Right hindlimb (tissue), 1 donor: ENCODE measurements at places on chromosomes 3 and 15.

DNA sequence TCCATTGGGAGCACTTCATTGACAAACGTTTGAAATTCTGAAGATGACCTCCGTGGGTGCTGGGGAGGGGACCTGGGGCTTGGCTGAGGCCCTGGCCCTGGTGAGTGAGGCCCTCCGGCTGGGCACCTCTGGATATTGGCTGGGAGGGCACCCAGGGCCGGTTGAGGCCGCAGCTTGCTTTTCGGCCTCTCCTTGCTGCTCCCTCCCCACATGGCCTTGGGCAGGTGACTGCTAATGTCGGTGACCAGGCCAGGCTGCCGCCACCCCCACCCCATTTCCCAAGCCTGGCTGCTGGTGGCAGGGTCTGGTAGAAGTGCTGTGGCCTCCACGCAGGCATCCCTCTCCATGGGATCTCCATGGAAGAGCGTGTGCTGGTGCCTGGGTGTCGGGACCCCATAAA is 39.5 kb downstream of the TM2D3 start:
- DNase-seq: no peak

GRCh38 chr15:53312707-53313106 is 446.8 kb downstream of the WDR72 start:
- DNase-seq: no peak

DNA sequence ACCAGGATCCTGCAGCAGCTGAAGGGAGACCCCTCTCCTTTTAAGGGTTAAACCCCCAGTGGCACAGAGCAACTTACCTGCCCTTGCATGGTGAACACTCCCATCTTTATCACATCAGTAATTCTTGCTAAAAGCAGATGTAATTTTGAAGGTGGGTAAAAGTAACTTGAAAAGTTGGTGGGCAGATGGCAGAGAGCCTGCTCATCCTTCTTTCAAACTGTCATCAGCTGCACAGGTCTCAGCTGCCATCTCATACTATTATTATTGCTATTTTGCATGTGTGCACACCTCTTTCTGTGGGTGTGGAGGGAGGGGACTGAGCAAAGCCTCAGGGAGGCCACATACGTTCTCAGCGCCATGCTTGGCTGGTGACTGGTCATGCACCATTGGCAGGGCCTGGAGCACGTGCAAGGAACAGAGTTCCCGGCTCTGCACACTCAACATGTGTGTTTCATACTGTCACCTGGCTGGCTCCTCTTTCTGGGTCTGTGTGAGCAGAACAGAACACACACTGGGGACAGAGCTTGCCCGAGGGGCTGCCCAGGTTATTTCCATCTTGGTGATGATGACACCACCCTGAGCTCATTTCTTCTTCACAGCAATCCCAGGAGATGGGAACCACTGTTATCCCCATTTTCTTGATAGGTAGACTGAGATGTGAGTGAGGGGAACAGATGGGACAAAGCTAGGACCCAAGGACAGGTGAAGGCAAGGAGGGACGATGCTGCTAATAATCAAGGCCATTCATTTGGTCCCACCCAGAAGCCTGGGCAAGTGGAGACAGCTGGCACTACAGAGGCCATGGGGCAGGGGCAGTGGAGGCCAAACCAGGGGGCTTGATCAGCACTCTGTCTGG is 95.8 kb upstream of the KLF13 start:
- DNase-seq: no peak

DNA sequence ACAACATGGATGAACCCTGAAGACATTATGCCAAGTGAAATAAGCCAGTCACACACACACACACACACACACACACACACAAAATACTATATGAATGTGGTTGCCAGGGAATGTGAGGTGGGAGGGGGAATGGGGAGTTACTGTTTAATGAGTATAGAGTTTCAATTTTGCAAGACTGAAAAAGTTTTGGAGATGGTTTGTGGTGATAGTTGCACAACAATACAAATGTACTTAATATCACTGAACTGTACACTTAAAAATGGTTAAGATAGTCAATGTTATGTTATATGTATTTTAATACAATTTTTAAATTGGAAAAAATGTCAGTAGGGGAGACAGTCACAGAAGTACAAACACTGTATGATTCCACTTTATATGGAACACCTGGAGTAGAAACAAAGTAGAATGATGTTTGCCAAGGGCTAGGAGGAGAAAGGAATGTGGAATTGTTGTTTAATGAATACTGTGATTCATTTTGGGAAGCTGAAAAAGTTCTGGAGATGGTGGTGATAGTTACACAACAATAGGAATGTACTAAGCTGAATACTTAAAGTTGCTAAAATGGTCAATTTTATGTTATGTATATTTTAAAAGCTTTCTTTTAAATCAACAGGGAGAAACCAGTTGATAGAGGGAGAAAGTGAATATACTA is 76.6 kb downstream of the RPL39L start:
- no peak for DNase-seq

- DNase-seq: peak; percentile 67
These were observed 307.0 kb upstream of the ROPN1 start for GRCh38 chr3:124298951-124299350.

GRCh38 chr3:25536521-25537391 is 108.7 kb downstream of the RARB start:
- DNase-seq: peak; percentile 72

DNA sequence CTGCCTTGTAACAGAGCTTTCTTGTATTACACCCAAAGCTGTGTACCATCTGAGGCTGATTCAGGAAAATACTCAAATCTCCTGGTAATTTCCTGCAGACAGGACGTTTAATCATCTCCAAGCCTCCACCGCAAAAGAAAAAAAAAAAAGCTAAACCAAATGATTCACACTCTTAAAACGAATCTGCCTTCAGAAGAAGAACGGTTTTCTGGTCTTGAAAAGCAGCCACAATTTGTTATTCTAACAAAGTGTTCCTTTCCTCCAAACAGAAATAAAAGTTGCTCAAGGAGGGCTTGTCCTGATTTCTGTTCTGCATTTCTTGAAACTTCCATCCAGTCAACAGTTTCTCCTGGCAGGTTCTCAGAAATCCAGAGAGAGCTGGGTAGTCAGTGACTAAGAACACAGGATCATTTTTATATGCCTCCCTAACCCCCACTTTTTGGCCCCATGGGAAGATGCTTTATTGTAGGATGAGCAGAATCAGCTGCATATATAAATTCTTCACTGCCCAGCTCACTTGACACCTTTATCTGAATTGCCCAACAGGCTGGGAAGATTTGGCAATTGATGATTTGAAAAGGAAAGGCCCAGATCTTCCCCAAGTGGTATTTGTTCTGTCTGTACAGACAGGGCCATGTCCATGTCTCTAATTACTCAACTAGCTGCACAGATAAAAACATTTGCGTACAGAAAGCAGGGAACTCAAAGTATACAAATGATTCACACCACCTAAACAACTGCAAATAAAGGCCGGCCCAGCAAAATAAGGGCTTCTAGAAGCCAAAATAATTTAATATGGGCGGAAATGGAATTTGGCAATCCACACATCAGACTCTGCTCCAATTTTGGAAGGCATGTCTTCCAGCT is 41.0 kb upstream of the PRICKLE2 start:
- DNase-seq: no peak

DNA sequence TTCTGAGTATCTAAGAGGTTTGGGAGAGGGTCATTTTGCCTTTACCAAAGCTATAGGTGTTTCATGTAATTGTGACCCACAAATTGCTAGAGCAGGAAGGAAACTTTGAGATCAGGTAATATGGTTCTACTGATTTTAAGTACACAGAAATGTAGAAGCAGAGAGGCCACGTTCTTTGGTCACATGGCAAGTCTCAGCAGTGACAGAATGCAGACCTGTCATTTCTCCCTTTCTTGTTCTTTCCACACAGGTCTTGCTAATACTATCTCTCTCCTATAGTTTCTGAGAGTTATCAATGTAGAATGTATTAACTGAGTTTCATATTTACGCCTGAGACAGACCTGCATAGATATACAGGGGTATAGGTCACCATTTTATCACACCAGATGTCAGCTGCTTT is 10.9 kb upstream of the RTP1 start:
- no peak for DNase-seq
